ENCODE measurements at places on chromosomes 4 and X. TPM values are rescaled to one million over a fixed set of nuclear protein-coding genes. Genes with fewer than 3 reads are reported as not detected.

The CENPVL2 gene
- total RNA-seq = not detected

The CRLF2 gene
- 0.29 TPM for total RNA-seq

DNA sequence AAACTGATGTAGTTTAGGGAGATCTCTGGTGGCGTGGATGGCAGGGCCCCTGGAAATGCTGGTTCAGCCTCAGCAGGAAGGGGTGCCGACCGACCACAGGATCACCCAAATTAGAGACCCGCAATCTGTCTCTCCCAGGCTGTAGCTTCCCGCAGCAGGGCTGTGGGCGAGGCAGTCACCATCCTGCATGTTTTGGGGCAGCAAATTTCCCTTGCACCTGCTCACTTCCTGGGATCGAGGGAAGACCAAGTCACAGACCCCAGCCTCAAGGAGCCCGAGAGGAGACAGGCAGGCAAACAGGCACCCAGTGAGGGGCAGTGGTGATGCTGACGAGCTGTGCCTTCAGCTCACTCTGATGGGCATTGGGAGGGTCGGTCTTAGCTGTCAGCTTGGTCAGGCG, 21.2 kb upstream of the GPR78 start:
- H3K27me3 ChIP-seq = no peaks in the 10 kb centered on the region
- peaks cover 18% of the 10 kb centered on the region for H3K4me1 ChIP-seq
- no peak overlapping the region for H3K4me3 ChIP-seq
- H3K27ac ChIP-seq = no peak overlapping the region

- H3K36me3 ChIP-seq = no peaks in the 10 kb centered on the region
- H3K27me3 ChIP-seq = peaks cover 33% of the 10 kb centered on the region
- H3K4me3 ChIP-seq = no peak overlapping the region
- H3K27ac ChIP-seq = no peak overlapping the region
Observed at GRCh38 chrX:40177942-40178715, 80.4 kb upstream of the BCOR start.
